ENCODE measurements at places on chromosomes 11 and 22.

DNA sequence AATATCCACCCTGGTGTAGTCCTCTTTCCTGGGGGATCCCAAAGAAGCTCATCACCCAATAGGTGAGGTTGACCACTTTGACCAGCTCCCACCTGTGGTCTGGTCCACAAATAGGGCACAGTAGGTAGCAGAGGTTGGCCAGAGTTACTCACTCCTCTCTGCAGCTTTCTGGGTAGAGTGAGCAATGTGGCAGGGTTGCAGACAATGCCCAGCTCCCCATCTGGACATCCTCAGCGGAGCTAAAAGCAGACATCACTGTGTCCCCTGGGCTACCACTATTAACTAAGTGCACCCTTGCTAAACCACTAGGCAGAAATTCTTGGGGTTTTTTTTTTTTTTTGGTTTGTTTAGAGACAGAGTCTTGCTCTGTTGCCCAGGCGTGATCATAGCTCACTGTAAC is 48.4 kb upstream of the TP53I11 start:
- no peak overlapping the region for H3K27ac ChIP-seq
- H3K4me3 ChIP-seq, result no peak overlapping the region
- no peaks in the 10 kb centered on the region for H3K36me3 ChIP-seq
- no peaks in the 10 kb centered on the region for H3K27me3 ChIP-seq

DNA sequence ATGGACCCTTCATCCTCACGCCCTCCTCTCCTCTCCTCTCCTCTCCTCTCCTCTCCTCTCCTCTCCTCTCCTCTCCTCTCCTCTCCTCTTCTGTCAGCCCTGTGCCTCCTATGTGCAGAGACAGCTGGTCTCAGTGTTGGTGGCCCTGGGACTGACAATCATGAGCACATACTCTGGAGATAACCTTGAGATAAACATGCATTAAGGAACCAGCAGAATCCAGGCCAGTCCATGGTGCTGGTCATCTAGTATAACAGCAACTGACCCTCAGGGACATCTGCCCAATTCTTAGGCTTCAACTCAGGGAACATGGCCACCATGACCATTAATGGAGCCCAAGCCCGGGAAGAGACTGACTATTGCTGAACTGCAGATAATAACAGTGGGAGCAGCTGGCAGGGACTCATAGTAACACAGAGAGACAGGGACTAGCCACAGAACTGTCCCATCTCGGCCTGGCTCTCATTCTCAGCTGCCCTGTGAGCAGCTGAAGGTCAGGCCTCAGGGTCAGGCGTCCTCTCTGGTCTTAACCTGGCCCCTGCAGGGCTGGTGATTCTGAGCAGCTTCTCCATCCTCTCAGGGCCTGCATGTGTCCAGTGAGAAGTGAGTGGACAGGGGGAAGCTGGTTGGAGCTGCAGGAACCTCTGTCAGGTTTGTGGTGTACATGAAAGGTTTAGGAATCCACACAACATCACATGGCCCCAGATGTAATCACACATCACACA is 45.4 kb downstream of the GGTLC2 start:
- no peaks in the 10 kb centered on the region for H3K27me3 ChIP-seq
- no peaks in the 10 kb centered on the region for H3K36me3 ChIP-seq
- H3K4me3 ChIP-seq, result no peak overlapping the region
- no peak overlapping the region for H3K27ac ChIP-seq

DNA sequence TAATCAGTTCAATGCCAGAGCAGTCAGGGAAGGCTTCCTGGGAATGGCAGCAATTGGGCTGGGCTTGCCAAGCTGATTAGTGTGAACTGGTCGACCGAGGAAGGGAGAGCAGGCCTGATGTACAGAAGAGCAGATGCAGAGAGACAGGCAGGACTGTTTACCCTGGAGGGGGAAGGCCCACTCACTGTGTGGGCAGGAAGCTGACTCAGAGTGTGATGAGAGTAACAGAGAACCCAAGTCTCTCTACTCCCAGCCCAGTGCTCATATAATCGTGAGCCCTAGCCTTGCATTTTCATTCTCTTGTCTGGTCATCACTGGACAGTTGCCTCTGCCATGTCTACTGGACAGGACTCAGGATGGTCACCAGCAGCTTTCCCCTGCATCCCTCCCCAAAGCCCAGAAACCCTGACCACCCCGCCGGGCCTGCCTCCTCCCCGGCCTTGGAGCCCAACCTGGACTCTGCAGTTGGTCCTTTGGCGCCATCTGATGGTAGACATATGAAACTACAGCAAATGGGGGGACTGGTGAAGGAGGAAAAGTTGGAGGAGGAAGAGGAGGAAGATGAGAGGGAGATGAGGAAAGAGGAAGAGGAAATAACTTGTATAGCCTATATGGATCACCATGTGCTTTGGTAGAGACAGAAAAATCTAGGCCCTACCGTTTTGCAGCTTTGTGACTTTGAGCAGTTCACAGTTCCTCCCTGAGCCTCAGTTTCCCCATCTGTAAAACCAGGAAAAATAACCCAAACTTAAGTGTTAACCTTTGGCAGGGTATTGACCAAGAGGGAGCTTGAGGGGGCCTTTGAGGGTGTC is 43.4 kb upstream of the PRDM11 start:
- no peak overlapping the region for H3K27ac ChIP-seq
- H3K4me3 ChIP-seq, result no peak overlapping the region
- DNase-seq, result peak; percentile 84

GRCh38 chr22:41969110-41969646 is at the start of gene SEPTIN3:
Gene SEPTIN3, plus strand, starts transcription at chr22:41969443. Its CDS starts 2,050 bp downstream, at chr22:41971493.
- no peak within 1 kb of the TSS for H3K4me3 ChIP-seq
- H3K27me3 ChIP-seq, result no peaks in the 10 kb centered on the region
- DNase-seq, result no peak
- no peak within 1 kb of the TSS for H3K27ac ChIP-seq
- no peaks in the 10 kb centered on the region for H3K4me1 ChIP-seq
- H3K36me3 ChIP-seq, result no peaks in the 10 kb centered on the region

- H3K36me3 ChIP-seq, result no peaks in the 10 kb centered on the region
- no peaks in the 10 kb centered on the region for H3K27me3 ChIP-seq
- H3K4me1 ChIP-seq, result no peaks in the 10 kb centered on the region
- H3K4me3 ChIP-seq, result no peak overlapping the region
- H3K27ac ChIP-seq, result no peak overlapping the region
These were observed 326.0 kb downstream of the MN1 start for GRCh38 chr22:27475548-27475897.

DNA sequence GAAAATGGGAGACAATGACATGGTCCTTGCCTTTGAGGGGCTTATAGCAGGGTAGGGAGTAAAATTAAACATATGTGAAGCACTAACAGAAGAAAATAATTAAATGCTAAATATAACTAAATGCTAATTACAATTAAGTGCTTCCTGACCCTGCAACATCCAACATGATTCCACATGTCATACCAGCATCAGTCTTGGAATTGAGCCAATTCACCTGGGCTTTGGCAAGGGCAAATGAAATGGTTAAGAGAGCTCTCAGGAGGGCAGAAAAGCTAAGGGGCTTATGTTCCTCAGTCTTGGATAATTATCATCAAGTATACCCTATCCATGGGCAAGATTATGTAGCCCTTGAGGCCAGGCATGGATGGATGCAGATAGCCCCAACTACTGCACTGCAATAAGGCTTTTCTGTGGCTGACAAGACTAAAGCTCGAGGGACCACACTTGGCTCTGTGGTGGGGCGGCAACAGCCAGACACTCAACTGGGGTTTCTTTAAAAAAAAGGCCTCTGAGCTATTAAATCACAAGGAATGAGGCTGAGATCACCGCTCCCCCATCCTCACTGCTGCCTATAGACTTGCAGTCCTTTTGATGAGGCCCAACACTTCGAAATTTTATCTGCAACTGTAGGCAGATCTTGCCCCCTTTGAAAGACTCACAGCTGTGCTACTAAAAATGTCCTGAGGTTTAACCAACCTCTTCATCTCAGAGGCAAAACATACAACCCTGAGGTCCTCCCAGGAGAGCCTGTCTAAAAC is 39.0 kb downstream of the IL18BP start:
- peak overlapping the region; percentile 56 for H3K4me3 ChIP-seq
- no peak for DNase-seq
- peaks cover 1% of the 10 kb centered on the region for H3K36me3 ChIP-seq
- no peak overlapping the region for H3K27ac ChIP-seq
- no peaks in the 10 kb centered on the region for H3K27me3 ChIP-seq

- DNase-seq, result no peak
- H3K4me1 ChIP-seq, result peaks cover 16% of the 10 kb centered on the region
- no peaks in the 10 kb centered on the region for H3K36me3 ChIP-seq
- H3K27ac ChIP-seq, result no peak overlapping the region
- no peak overlapping the region for H3K4me3 ChIP-seq
These were observed 68.0 kb downstream of the PGR start for GRCh38 chr11:101061606-101062005.

- no peak overlapping the region for H3K4me3 ChIP-seq
- no peak for DNase-seq
- H3K27ac ChIP-seq, result no peak overlapping the region
- no peaks in the 10 kb centered on the region for H3K4me1 ChIP-seq
- H3K27me3 ChIP-seq, result no peaks in the 10 kb centered on the region
- H3K36me3 ChIP-seq, result no peaks in the 10 kb centered on the region
These were observed 61.4 kb upstream of the KIRREL3 start for GRCh38 chr11:127061947-127062346.

GRCh38 chr11:115453693-115454490 is 50.3 kb downstream of the CADM1 start:
- H3K27ac ChIP-seq, result no peak overlapping the region
- no peak overlapping the region for H3K4me3 ChIP-seq
- no peak for DNase-seq
- no peaks in the 10 kb centered on the region for H3K36me3 ChIP-seq
- H3K27me3 ChIP-seq, result no peaks in the 10 kb centered on the region

DNA sequence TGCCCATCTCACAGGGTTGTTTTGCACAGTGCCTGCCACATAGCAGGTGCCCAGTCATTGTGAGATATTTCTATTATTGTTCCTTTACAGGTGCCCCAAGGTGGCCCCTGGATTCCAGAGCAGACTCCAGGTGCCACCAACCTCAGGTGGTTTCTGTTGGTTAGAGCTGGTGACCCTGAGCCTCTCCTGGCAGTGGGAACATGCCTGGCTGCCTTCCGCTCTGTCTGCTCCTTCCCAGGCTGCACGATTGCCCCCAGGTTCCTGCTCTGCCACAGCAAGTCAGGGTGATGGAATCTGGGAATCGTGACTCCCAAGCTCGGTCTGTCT is 12.6 kb upstream of the OMP start:
- DNase-seq, result peak; percentile 54
- no peak overlapping the region for H3K4me3 ChIP-seq
- no peak overlapping the region for H3K27ac ChIP-seq
- no peaks in the 10 kb centered on the region for H3K27me3 ChIP-seq

GRCh38 chr11:340539-341512 is 20.2 kb upstream of the IFITM3 start:
- no peak overlapping the region for H3K27ac ChIP-seq
- no peaks in the 10 kb centered on the region for H3K36me3 ChIP-seq

DNA sequence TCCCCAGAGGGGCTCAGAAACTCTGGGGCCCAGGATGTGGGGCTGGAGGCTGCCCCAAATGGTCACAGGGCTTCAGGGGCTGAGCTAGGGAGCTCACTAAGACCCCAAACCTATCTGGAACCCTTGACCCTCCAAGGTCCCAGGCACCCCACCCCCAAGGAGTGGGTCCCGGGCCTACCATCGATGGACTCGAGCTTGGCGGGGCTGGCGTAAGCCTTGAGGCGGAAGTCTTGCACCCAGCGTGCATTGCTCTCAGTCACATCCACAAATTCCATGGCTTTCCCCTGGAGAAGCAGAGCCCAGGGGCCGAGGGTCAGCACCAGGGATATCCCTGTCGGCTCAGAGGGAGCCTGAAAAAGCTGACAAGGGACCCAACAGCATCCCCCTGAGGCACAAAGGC is 3.5 kb downstream of the GATD1 start:
- no peak overlapping the region for H3K27ac ChIP-seq
- H3K4me3 ChIP-seq, result no peak overlapping the region
- peak; percentile 47 for DNase-seq
- H3K27me3 ChIP-seq, result no peaks in the 10 kb centered on the region

DNA sequence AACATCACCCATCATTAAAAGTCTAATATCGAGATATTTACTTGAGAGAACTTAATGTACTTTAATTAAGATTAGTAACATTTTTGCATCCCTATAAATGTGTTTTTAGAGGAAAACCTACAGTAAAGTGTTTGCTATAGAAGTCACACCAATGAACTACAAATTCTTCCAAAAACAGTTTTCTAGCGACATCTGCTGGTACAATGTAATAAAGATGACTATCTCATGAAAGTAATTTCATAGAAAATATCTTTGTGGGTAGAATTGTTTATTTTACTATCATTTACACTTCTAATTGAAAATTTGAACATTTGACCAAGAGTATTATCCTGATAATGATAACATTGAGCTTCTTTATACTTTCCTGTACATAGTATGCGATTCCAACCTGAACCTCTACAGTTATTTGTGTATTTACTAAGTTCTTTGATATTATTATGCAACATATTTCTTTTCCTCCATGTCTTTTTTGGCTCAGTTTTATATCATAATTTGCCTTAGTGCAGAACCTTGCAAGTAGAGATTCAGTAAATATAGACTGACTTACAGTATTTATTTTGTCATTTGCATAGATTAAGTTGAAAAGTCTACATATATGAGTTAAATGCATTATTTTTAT is 252.7 kb downstream of the TMEM135 start:
- no peaks in the 10 kb centered on the region for H3K4me1 ChIP-seq
- DNase-seq, result no peak
- no peak overlapping the region for H3K27ac ChIP-seq
- H3K4me3 ChIP-seq, result no peak overlapping the region
- no peaks in the 10 kb centered on the region for H3K36me3 ChIP-seq
- H3K27me3 ChIP-seq, result no peaks in the 10 kb centered on the region

DNA sequence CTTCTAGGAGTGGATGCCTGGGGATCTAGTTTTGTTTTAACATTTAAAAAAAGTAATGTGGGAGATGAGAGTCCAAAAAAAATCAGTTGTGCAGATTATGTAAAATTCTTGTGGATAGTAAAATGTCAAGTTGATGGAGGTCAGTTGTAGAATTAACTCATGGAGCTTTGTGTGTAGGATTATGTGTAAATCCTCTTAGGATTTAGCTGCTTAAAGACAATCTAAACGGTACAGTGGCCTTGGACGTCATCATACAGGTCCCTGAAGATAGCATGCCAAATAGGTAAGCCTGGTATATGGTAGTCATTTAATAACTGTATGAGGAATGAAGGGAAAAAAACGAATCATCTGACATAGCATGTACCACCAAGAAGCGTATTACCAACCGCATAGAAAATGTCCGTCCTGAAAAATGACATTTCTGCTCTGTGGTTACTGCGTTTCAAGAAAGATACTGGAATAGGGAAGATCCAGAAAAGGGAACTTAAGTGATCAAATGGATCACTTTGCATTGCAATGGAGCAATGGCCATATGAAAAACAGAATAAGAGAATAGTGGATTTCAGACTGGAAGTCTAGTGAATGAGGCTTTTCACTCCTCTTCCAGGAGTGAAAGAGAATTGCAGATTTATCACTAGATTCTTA is 61.3 kb downstream of the BCL2L13 start:
- DNase-seq, result no peak
- no peak overlapping the region for H3K27ac ChIP-seq
- no peaks in the 10 kb centered on the region for H3K4me1 ChIP-seq
